Esophagus mucosa (tissue), 1 donor: ENCODE measurements at places on chromosomes 16 and 17.

- ATAC-seq, result no peak
These were observed 26.1 kb upstream of the FASN start for GRCh38 chr17:82124101-82124500.

GRCh38 chr17:63434951-63435571 lies 11.0 kb downstream of the CYB561 start:
- peak; percentile 82 for ATAC-seq

GRCh38 chr16:52076801-52077201 lies 470.1 kb downstream of the TOX3 start:
- no peak for ATAC-seq

DNA sequence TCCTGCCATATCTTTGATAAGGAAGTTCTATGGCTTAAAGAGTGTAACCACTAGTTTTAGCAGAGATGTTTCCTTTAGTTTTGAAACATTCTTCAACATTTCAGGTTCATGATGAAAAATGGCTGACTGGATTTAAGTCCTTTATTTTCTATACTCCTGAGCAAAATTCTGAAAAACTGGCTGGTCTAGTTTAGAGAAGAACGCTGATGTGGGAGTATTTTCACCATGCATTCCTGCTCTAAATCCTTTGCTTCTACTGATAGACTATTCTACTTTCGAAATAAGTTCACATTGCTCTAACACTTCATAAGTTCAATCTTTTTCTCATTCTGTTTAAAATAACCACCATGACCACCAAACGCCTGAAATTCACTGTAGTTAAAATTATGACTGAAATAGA lies 281.9 kb downstream of the FTO start:
- peak; percentile 63 for ATAC-seq

DNA sequence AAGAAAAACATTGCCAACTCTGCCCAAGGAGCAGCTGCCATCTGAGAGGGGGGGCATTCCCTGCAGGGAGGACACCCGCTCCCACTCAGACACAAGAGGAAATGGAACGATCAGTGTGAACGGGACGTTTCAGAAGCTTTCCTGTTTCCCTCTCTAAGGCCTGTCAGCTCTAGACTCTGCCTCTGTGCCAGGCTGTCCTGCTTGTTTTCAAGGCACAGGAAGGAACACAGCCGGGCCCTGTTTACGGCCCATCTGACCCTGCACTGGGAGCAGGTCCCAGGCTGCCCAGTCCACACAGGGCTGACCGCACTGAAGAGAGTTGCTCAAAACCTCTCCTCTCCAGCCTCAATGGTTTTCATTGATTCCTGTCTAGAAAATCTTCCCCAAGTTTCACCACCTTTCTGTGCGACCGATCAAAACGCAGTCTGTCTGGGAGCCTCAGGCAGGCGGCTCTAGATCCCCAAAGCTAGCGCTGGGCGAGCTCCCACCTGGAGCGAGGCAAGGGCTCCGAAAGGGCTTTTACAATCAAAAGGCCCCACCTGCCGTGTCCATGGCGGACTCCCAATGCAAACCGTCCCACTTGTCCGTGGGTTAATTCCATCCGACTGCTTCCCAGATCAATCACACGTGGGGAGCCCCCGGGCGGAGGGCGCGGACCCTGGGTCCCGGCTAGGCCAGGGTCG lies 1.5 kb downstream of the PIEZO1 start:
- peak; percentile 4 for ATAC-seq

DNA sequence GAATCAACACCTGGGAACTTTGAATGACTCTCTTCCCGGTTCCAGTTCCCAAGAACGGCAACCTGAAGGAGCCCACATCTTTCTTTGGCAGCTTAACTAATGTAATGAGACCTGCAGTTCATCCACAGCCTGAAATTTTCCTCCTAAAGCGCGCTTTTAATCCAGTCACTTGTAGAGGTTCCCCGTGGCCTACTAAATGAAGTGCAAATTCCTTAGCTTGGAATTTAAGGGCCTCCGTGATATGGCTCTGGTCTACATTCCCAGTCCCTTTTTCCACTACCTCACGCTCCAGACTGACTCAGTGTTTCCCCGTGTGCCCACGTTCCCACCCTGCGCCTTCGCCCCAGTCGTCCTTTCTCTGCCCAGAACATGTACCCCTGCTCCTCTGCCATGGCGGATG lies 27.2 kb downstream of the FZD2 start:
- ATAC-seq, result no peak

DNA sequence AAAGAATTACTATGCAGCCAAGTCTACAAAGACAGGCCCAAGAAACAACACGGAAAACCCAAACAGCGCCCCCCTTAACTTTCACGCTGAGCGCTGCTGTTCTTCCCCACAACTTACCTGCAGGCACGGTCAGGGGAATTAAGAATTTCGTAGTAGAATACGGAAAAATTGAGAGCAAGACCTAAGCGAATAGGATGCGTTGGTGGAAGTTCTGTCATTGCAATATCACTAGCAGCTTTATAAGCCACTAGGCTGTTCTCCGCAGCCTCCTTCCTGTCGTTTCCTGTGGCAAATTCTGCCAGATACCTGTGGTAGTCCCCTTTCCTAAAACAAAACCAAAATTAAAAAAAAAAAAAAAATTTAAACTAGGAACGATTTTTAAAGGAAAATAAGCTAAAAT lies 39.0 kb downstream of the YWHAE start:
- no peak for ATAC-seq

DNA sequence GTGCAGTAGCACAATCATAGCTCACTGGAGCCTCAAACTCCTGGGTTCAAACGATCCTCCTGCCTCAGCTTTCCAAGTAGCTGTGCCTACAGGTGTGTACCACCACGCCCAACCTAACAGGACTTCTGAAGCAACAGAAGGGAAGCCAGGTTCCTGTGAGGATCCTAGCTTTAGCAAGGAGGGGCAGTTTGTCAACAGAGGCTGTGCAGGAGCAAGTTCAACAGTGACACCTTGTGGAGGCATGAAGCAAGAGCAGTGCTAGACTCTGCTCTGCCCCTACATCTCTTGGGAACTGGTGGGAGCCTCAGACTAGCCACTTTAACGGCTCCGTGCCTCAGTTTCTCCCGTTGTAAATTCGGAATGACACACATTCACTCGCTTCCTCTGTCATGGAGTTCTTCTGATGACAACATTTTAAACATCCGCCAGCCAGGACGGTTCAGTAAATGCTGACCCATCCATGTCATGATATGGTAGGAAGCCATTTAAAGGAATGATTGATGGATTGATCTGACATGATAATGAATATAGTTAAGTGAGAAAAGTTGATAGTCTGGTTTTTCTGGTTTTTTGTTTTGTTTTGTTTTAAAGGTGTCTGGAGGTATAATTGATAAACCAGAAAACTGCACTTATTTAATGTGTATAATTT lies 218.7 kb downstream of the MRTFB start:
- ATAC-seq, result no peak

DNA sequence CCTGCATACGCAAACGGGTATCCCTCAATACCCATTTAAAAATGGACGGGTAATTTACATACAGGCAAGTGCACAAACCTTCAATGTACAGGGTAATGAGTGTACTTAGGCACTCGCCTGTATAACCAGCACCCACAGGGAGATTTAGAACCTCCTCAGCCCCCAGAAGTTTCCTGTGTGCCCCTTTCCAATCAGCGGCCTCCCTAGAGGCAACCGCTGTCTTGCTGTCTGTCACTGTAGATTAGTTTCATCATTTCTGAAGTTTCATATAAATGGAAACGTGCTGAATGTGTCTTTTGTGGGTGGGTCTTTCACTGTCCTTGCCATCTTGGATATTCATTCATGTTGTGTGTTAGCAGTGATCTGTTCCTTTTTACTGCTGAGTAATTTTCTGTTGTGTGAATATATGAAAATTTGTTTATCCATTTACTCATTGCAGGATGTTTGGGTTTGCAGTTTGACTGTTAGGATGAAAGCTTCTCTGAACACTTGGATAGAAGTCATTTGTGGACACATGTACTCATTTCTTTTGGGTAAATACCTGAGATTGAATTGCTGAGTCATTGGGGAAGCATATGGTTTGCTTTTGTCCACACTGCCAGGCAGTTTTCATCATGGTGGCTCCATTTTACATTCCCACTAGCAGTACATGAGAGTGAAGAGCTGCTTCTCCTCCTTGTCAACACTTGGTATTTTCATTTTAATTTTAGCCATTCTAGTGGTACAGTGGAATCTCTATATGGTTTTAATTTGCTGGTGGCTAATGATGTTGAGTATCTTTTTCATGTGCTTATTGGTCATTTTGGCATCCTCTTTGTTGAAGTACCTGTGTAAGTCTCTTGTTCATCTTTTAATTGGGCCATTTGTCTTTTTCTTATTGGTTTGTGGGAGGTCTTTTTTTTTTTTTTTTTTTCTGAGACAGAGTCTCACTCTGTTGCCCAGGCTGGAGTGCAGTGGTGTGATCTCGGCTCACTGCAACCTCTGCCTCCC lies 2.1 kb upstream of the ADCY7 start:
- ATAC-seq, result no peak

GRCh38 chr17:16925461-16926060 lies 46.4 kb downstream of the TNFRSF13B start:
- no peak for ATAC-seq

DNA sequence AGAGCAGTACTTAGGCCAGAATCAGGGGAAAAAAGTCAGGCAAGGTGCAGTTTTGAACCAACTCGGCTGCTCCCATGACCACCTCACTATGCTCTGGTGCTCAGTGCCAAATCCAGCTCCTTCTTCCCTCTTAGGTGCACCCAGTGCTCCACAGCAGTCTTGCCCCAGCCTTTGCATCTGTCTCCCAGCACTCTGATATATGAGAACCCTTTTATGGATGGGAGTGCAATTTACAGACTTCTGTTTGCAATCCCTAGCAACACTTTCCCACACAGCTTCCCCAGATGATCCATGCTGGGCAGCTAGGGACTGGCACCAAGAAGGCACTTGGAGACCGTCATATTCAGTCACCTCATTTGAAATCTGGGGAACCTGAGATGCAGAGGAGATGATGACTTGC lies 267.9 kb upstream of the CCL2 start:
- ATAC-seq, result no peak

DNA sequence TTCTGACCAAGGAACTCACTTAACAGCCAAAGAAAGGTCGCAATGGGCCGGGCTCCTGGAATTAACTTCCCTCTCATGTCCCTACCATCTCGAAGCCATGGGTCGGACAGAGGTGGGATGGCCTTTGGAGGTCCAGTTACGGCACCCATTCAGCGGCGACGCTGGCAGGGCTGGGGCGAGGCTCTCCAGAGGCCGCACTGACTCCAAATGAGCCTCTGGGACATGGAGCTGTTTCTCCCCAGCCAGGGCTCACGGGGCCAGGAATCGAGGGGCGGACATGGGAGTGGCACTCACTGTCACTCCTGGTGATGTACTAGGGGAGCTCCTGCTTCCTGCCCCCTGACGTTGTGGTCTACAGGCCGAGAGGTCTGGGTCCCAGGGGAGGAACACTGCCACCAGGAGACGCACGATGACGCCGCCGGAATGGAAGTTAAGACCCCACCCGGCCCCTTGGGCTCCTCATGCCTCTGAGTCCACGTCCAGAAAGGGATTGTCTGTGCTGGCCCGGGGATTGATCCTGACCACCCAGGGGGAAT lies 60.7 kb upstream of the METRNL start:
- no peak for ATAC-seq

- no peak for ATAC-seq
These were observed 2.9 kb upstream of the CRYBA1 start for GRCh38 chr17:29243792-29244191.

GRCh38 chr16:89334050-89334449 lies 116.5 kb downstream of the ZNF778 start:
- ATAC-seq, result no peak

DNA sequence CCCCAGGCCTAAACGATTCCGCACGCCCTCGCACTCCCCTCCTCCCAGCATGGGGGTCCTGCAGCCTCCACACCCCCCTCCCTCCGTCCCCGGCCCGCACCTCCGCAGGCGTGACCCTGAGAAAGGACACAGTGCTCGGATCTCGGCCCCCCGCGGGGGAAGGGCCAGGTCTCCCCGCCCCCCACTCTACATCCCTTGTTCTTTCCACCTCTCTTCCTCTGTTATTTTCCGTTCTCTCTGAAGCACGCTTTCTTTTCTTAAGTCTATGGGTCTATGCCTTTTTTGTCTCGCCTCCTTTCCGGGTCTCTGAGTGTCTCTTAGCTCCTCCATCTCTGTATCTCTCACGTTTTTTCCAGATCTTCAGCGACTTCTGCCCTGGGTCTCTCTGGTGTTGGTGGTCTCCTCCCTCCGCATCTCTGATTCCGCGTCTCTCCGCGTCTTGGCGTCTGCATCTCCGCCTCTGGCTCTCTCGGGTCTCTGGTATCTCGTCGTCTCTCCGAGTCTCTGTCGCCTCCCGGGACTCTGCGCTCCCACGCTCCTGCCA lies 2.1 kb upstream of the HES7 start:
- no peak for ATAC-seq

- ATAC-seq, result no peak
These were observed 27.3 kb downstream of the CENPV start for GRCh38 chr17:16325964-16326363.

- ATAC-seq, result peak; percentile 37
These were observed 131.6 kb upstream of the PLCG2 start for GRCh38 chr16:81647527-81647926.

DNA sequence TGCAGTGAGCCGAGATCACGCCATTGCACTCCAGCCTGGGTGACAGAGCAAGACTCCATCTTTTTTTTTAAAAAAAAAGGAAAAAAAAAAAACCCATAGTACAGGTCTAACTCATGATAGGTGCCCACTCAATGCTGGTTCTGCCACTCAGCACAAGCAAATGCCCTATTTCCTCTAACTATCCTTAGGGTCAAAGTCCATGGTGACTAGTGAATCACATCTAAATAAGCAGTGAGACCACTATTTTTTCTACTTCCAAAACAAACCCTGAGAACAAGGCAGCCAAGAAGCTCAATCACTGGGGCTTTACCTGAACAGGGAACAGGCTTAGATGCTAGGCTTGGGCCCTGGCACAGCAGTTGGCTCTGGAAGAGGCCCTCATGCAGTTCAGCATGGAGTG lies 3.4 kb downstream of the BLTP2 start:
- no peak for ATAC-seq

GRCh38 chr16:578232-578869 lies 8.6 kb downstream of the PIGQ start:
- no peak for ATAC-seq

GRCh38 chr17:81994593-81995462 lies 17.4 kb downstream of the ASPSCR1 start:
- ATAC-seq, result no peak

DNA sequence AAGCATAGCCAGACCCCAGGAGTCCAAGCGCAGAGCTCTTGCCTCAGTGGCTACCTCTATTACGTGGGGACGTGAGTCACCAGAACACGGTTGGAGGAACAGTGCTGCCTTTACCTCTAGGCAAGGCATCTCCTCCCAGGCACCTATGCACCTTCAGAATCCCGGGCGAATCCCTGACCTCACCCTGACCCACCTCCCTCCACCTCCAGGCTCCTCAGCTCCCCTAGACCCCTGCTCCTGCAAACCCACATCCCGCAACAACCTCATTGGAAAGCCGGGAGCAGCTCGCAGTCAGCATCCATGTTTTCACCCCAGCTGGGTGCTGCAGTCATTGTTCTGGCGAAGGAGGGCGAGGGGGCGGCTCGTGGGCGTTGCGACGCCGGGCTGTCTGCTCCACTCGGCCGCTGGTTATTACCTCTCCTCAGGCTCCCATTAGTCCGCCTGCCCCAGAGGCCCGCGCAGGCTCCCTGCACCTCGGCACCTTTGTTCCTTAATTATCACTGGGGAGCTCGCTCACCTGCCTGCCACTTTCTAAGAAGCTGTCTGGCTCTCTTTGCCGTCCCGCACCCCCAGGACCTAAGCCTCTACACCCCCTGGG lies 24.6 kb upstream of the DLX4 start:
- ATAC-seq, result no peak

GRCh38 chr16:72112906-72113615 lies 19.4 kb downstream of the DHX38 start:
- peak; percentile 83 for ATAC-seq

- peak; percentile 38 for ATAC-seq
These were observed at the start of gene KRT23 for GRCh38 chr17:40937384-40937819. Gene KRT23 (minus strand): TSS chr17:40937646. CDS start chr17:40936603, 1,043 bp downstream.
